H1 (cell line): ENCODE measurements at places on chromosomes 12 and 14. TPM values are rescaled to one million over a fixed set of nuclear protein-coding genes. Genes with fewer than 3 reads are reported as not detected.

DNA sequence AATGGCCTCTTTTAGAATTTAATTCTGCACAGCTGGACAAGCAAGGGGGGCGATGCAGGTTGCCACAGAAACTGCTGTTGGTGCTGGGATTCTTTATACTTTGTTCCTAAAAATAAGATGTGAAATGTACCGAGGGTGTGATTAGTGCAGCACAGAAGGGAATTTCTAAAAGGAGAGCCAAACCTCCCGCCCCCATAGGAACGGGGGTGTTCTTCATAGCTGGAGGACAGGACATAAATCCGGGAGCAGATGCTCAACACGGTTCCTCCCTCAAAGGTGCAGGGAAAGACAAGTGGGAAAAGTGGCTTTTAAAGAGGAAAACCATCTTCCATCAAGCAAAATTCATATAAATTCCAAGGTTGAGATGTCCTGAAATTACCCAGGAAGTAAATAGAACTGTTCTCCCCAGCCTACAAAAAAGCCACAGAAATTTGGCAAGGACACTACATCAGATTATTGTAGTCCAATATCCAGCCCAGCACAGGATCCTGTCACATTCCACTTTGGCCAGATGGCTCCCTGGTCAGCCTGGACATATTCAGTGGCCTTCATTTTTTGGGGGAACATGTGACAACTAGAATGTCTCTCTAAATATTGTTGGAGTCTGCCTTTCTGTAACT, 51.4 kb upstream of the TMX1 start:
- DNase-seq, result no peak

DNA sequence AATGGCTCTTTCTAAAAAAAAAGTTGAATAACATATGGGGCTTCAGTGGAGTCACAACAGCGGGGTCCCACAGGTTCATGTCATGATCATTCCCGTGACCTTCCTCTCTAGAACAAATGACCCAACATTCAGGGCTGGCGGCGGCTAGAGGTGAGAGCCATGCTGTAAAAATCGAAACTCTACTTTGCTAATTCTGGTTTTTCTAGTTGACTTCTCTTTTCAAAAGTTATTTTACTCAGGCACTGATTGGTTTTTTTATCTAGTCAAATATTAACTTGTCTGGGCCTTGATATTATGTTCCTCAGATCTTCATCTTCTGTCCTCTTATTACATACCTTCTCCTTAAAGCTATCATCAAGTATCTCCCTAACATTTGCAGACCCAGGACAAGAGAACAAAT, 402.9 kb upstream of the SOX5 start:
- DNase-seq, result no peak

DNA sequence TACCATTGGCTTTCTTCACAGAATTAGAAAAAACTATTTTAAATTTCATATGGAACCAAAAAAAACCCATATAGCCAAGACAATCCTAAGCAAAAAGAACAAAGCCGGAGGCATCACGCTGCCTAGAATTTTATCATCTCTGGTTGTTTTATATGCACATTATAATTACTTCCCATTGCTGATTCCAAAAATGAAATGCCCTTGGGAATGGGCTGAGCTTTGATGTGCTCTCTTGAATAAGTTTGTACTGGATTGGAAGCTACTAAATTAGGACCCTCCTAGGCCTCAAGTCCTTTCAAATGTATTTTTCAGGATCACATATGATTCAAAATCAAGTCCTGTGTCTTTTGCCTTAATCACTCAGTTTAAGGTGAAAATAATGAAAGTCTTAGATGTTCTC, 58.9 kb upstream of the DUSP6 start:
- no peak for DNase-seq

GRCh38 chr12:43863770-43864366, 28.0 kb downstream of the TMEM117 start:
- DNase-seq, result no peak

- DNase-seq, result no peak
Measured at GRCh38 chr12:51185171-51185717, 12.3 kb upstream of the TFCP2 start.

GRCh38 chr12:29516431-29516875, 19.0 kb upstream of the OVCH1 start:
- no peak for DNase-seq

DNA sequence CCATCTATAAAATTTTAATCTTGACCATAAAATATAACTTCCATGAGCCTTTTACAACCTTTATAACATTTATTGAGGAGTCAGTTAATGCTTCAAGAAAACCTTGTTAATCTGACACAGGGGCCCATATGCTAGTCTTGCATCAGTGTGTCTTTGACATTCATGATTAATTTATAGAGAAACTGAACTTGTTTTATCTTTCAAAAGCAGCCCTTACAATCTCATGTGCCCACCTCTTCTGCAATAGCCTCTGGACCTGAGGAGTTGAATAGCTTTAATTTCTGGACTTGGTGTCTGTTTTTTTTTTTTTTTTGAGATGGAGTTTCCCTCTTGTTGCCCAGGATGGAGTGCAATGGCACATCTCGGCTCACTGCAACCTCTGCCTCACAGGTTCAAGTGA, 8.6 kb upstream of the LPCAT3 start:
- DNase-seq, result no peak

The PGAM5 gene
- 66.4 and 78.7 TPM in 2 replicates for polyA plus RNA-seq

- no peak for DNase-seq
Measured at GRCh38 chr12:132343294-132344004, 14.1 kb upstream of the GALNT9 start.

The SMCO2 gene
- 0.11 and 0.24 TPM in 2 replicates for polyA plus RNA-seq

- DNase-seq, result no peak
Measured at GRCh38 chr14:32171469-32171868, 30.4 kb upstream of the RNU6-7 start.

The ABCD2 gene
- not detected in 2 replicates for polyA plus RNA-seq

GRCh38 chr14:76298896-76299295, 77.0 kb upstream of the ESRRB start:
- no peak for DNase-seq

- DNase-seq, result no peak
Measured at GRCh38 chr14:52346778-52347177, 32.7 kb downstream of the PTGER2 start.

- DNase-seq, result no peak
Measured at GRCh38 chr12:583251-583869, 79.9 kb downstream of the NINJ2 start.

DNA sequence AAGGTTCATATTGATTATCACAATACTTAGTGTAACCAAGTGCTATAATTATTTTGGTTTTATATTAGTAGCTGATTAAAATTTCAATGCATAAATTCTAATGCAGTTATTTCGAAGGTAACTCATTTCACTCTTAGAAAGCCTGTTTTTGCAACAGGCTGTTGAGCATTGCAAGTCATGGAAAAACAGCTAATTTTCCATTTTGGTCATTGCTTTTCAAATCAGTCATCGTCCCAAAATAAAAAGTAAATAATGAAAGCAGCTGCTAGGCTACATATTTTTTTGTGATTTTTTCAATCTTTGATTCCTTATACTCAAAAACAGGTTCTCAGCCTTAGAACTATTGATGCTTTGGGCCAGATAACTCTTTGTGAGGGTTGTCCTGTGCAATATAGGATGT, 22.9 kb downstream of the VEZT start:
- DNase-seq, result no peak

DNA sequence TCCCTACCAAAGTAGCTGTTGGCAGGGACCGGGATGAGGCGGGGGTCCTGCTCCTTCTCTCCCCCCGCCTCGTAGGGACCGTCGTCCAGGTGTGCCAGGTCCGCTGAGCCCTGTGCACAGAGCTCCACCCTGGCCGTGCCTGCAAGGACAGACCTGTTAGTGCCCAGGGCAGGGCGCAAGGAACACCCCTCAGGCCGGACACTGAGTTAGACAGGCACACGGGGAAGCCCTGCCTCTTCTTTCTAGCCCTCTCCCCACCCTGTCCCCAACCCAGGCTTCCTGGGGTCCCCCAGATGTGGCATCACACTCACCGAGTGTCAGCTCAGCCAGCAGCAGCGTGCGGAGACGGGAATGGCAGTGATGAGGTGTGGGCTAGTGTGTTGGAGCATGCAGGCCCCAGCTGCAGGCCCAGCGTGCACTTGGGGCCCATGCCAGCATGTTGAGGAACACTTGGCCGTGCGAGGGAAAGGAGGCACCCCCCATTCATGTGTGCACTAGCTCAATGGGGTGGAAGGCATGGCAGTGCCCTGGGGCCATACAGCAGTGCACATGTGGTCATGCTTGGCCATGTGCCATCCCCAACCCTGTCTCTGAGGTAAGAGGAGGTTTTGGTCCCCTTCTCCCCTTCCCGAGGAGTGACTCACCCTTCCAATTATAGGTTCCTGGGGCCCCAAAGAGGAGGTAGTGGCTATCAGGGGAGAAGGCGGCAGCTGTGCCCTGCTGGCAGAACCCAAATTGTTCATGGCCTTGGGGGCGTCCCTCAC, 7.3 kb downstream of the ITGA7 start:
- no peak for DNase-seq

GRCh38 chr12:115017346-115017745, 333.4 kb upstream of the TBX3 start:
- DNase-seq, result no peak

The SLC35F4 gene
- polyA plus RNA-seq, result not detected in 2 replicates

GRCh38 chr14:73250781-73251500, 13.6 kb downstream of the PAPLN start:
- DNase-seq, result no peak

- no peak for DNase-seq
Measured at GRCh38 chr12:94712815-94713515, 62.6 kb upstream of the TMCC3 start.

GRCh38 chr14:28088125-28088524, 678.5 kb upstream of the FOXG1 start:
- DNase-seq, result no peak

The GRIN2B gene
- polyA plus RNA-seq, result 0.68 and 0.86 TPM in 2 replicates

The KIAA0586 gene
- polyA plus RNA-seq, result 3.6 and 7.2 TPM in 2 replicates

- DNase-seq, result no peak
Measured at GRCh38 chr12:89893972-89894706, 185.5 kb upstream of the ATP2B1 start.

DNA sequence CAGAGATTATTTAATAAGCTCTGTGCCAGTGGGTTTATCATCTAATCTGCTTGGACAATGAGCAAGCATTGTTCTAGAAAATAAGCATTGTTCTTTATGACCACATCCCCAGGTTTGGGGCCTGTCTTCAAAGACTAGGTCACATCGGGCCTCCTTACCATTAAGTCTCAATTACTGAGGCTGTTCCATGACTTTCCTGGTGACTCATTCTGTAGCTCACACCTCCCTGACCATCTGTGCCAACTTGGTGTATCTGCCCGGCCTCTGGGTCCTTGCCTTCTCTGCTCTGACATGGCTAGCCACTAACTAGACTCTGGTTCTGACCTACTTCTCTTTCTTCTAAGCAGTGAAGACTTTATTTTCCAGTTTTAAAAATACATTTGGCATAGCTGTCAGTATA, 44.4 kb upstream of the PLEKHA5 start:
- no peak for DNase-seq

The CDK2 gene
- 39.4 and 41.6 TPM in 2 replicates for polyA plus RNA-seq

- no peak for DNase-seq
Measured at GRCh38 chr12:108518101-108518715, 3.1 kb downstream of the FICD start.

DNA sequence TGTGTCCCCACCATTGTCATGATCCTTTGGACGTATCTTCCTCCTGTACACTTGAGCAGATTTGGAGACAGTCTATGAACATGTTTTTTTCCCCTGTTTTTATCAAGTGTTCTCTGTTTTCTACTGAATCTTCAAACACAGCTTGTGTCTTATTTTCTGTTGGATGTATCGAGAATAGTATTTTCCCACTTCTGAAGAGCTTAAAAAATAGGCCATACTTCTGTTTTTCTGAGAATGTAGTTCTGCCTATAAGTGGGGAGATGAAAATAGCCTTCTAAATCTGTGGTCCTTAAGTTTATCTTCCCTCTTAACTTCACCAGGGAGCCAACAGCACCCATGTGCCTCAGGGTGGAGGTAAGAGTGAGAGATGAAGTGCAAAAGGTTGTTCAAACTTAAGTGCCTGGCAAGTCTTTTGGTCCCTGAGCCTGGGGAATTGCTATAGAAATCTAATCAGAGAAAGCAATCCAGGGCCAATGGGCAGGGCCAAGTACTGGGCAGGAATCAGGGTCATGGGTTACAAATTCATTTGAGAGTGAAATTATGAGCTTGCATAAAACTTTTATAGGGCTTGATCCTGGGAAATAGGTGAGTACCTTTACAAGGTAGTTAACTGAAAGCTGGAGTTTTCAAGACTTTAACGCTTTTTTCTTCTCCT, 58.9 kb downstream of the ARF6 start:
- DNase-seq, result no peak

GRCh38 chr14:33857650-33858049, 93.2 kb downstream of the EGLN3 start:
- DNase-seq, result no peak

The TSPAN8 gene
- not detected in 2 replicates for polyA plus RNA-seq

DNA sequence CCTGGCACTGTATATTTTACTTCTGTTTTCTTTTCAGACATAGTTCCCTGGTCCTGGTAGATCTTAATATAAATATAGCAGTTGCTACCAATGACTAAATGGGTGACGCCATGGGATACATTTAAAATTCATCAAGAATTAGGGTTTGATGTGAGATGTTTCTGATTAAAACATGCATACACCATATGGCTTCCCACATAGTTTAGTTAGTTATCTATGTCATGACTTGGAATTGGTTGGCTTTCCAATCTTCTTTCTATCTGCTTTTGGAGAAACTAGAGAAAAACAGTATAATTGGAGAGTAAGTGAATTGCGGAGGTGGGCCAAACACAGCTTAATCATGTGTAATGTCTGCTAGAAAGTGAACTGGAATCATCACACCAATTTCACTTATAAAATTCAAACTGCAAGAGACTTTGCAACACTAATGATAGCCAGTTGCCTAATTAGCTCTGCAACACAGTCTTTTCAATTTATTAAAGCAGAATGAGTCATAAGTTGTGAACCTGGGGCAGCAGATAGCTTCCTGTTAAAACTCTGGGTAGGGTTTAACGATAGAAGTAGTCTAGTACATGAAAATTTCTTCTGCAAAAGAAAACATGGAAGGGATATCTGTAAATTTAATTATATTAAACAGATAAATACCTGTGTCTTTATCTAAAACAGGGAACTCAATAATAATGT, 295.2 kb downstream of the SLC16A7 start:
- DNase-seq, result no peak

DNA sequence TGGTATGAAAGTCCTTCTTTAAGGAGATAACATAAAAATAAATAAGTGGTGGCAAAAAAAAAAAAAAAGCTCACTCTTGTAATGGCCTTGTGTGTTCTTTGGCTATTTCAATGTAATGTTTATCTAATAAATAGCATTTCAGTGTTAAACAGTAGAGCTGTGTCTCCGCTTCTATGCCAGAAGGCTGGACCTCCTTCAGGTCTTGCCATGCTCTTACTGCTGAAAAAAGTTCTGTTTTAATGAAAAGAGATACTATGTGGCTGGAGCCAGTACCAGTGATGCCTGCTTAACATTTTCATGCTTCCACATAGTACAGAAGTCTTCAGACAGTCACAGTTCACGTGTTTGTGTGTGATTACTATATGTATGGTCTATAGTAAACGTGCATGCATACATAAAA, 74.1 kb upstream of the PRICKLE1 start:
- no peak for DNase-seq

DNA sequence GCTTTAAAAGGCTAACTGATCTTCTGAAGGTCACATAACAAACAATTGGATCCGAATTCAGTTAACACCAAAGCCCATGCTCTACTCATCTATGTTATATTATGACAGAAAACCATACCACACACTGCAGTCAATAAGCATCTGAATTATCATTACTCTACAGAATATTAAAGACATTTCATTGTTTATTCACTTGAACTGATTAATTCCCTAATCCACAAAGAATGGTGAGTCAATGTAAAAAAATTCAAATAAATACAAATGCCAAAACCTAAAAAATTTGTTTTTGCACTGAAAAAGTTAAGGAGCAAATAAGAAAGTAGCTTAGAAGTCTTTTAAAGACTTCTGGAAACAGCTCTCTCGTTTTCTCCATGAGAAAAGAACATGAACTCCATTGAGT, 13.7 kb downstream of the NID2 start:
- DNase-seq, result no peak

The TAS2R13 gene
- 0.09 TPM in 1 of 2 replicates, not detected in the other for polyA plus RNA-seq
